ENCODE measurements at places on chromosomes 4 and X.
A peak's percentile ranks its signal among the peaks of the same experiment; 100 is the strongest.

GRCh38 chr4:146439437-146439836 is 82.3 kb downstream of the SLC10A7 start:
- DNase-seq: no peak

DNA sequence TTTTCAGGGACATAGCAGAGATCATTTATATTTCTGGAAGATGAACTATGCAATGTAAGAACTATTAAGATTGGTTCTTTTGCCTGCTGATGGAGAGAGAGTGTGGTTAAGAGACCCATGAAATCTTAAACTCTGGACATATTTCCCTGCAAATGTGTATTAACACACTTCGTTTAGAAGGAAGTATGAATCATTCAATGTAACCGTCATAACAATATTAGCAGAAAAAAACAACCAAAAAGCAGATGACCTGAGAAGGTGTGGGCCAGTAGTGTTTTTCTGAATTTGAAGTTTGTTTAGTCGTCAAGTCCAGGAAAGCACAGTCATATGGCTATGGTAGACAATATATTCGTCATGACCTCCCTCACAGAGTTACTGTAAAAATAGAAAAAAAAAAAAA is 2.5 kb upstream of the TMPRSS11D start:
- DNase-seq: no peak

DNA sequence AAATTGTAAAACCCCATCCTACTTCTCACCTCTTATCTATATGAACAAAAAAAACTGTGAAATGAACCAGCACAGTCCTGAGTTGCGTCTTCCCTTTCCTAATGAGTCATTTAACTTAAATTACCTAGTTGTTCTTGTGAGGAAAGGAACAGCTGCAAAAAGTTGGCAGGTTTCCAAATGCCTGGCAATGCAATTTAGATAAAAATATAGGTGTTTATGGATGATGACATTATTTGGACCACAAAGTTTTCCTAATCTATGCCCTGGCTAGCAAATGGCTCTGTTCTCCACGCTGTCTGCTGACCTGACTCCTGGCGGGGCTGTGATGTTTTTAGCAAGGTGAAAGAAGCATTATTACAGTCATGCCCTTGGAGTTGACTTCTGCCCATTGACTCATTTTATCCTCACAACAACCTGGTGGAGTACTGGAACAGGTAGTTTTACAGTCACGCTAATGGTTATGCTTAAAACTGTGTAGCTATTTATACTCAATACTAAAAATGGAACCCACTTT is 29.8 kb upstream of the RELL1 start:
- DNase-seq: peak; percentile 31

DNA sequence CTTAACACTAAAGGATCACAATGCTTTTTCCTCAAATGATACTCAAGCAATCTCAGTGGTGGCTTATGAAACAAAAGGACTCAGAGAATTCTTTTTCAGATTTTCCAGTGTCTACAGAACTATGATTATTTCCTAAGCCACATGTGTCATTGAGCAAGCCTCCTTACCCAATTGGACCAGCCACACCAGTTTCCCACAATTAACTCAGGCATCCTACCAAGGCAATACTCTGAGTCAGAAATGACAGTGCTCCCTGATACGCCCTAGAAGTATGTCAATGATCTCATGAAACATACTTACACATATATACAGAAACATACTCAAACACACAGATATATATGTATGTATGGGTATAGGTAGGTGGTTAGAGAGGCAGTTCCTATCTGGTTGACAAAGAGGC is 4.8 kb downstream of the ADAMTS3 start:
- DNase-seq: no peak

- DNase-seq: no peak
Measured at GRCh38 chr4:56062526-56063145, 113.9 kb downstream of the CEP135 start.

- peak; percentile 4 for DNase-seq
Measured at GRCh38 chr4:53804719-53805118, 213.4 kb upstream of the LNX1 start.

- no peak for DNase-seq
Measured at GRCh38 chrX:18883234-18883960, 100.5 kb downstream of the PHKA2 start.

GRCh38 chr4:144514736-144515135 is 131.2 kb upstream of the HHIP start:
- DNase-seq: no peak

GRCh38 chr4:182307746-182308145 is 64.5 kb downstream of the TENM3 start:
- DNase-seq: no peak

- DNase-seq: no peak
Measured at GRCh38 chr4:102809190-102809589, 18.2 kb downstream of the UBE2D3 start.

- DNase-seq: no peak
Measured at GRCh38 chr4:124810827-124811226, 98.3 kb upstream of the ANKRD50 start.

DNA sequence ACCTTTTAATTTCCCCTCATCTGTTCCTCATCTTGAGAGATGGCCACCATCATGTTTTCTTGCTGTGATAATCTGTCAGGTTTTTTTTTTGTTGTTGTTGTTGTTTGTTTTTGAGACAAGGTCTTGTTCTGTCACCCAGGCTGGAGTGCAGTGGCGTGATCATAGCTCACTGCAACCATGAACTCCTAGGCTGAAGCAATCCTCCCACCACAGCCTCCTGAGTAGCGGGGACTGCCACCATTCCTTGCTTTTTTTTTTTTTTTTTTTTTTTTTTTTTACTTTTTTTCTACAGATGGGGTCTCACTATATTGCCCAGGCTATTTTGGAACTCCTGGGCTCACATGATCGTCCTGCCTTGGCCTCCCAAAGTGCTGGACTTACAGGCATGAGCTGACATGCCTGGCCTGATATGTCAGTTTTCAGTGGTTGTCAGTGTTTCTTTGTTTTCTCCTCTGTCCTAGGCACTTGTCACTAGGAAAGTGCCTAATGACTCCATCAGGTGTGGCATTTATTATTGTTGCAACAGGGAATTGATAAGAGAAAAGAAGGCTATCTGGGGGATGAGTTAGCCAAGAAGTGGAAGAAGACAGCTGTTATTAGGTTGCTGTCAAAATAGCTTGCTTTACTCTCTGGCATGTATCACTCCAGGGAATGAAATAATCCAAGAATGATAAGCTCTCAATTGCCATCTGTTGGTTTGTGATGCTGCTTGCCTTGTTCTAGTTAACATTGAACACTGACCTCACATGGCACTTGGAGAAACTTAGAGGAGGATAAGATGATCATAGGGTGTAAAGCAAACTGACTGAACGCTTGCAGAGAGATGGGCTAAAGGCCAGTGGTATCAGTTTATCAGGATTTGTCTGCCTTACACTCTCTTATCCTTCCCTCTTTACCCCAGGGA is 41.7 kb downstream of the TMEM164 start:
- no peak for DNase-seq

GRCh38 chrX:38342853-38343778 is 9.3 kb upstream of the OTC start:
- no peak for DNase-seq

- DNase-seq: no peak
Measured at GRCh38 chrX:54564936-54565335, 34.9 kb downstream of the GNL3L start.

GRCh38 chr4:53100501-53101190 is 238.5 kb downstream of the RASL11B start:
- DNase-seq: no peak

GRCh38 chrX:79081895-79082512 is 62.5 kb upstream of the GPR174 start:
- no peak for DNase-seq

DNA sequence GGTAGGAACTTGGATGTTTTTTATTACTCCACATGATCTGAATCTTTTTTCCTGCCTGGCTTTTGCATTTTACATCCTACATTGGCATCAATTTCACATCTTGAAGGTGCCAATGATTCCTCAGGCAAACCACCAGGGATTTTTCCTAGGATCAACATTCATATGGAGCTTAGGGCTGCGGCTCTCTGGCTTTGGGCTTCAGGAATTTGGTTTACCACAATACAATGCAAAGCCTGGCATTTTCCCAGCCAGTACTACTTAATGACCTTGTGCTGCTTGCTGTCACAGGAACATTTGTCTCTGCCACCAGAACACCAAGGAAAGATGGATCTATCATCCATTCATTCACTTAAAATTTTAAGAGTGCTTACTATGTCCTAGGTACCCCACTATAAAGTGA is 180.7 kb downstream of the PDGFC start:
- DNase-seq: no peak
